ENCODE measurements at places on chromosomes 11 and 22.

GRCh38 chr22:39309881-39310714 lies 9.3 kb downstream of the RPL3 start:
- DNase-seq: no peak

DNA sequence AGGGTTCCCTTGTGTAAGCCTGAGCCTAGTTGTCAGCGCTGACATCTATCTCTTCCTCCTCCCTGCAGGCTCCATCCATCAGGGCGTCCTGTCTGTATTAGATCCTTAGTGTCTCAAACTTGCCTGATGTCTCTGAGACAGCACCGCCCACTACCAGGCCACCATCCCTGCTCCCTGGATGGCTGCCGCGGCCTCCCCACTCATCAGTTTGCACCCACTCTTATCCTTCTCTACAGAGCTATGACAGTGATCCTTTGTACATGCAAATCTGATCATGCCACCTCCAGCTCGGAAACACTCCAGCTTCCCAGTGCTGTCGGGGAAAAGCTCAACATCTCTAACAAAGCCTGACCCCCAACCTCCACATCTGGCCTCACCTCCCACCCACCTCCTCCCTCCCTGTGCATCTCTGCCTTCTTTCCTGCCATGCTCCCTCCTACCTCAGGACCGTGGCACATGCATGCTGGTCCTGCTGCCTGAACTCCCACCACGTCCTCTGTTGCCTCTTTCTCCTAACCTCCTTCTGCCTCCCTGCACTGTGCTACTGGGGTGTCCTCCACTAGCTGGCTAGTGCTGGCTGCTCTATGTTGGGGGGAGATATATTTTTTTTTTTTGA lies 61.6 kb upstream of the EIF3D start:
- no peak for DNase-seq

- no peak for DNase-seq
These were observed 1.9 kb upstream of the CARD16 start for GRCh38 chr11:105046898-105047579.

DNA sequence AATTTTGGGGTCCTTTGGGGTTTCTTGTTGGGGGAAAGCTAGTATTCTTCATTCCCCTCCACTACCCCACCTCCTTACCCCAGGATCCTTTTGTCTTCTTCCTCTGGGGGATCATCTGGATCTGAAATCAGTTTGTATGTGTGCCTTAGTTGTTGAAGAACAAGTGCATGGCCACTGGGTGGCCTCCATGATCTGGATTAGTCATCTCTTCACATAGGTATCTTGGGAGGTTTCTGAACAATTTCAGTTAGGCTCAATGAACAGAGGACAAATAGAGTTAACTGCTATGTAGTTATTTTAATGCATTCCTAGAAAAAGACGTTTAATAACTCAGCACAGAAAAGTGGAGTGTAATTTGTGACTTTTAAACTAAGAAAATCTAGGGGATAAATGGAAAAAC lies 7.1 kb upstream of the VWA5A start:
- no peak for DNase-seq

DNA sequence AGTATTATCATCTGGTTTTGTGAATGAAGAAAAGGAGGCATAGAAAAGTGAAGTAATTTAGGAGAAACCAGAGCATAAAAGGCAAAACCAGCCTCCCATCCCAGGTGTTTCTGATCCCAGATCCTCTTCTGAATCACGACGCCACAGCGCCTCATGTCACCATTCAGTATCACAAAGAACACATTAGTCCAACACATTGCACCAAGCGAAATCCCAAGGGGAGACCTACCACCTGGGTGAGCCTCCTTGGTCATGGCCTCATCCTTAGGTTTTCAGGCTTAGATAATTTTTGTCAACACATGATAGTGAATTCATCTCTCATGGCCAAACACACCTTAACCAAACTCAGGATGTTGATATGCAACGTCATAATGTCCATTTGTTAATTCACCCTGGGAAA lies 181.5 kb upstream of the SORL1-AS1 start:
- no peak for DNase-seq

GRCh38 chr11:119361056-119361787 lies 14.7 kb upstream of the MFRP start:
- no peak for DNase-seq

GRCh38 chr11:106105986-106106385 lies 28.5 kb downstream of the AASDHPPT start:
- DNase-seq: no peak

DNA sequence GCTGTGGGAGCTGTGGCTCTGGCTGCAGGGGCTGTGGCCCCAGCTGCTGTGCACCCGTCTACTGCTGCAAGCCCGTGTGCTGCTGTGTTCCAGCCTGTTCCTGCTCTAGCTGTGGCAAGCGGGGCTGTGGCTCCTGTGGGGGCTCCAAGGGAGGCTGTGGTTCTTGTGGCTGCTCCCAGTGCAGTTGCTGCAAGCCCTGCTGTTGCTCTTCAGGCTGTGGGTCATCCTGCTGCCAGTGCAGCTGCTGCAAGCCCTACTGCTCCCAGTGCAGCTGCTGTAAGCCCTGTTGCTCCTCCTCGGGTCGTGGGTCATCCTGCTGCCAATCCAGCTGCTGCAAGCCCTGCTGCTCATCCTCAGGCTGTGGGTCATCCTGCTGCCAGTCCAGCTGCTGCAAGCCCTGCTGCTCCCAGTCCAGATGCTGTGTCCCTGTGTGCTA lies 514 bp downstream of the KRTAP5-9 start:
- DNase-seq: no peak

DNA sequence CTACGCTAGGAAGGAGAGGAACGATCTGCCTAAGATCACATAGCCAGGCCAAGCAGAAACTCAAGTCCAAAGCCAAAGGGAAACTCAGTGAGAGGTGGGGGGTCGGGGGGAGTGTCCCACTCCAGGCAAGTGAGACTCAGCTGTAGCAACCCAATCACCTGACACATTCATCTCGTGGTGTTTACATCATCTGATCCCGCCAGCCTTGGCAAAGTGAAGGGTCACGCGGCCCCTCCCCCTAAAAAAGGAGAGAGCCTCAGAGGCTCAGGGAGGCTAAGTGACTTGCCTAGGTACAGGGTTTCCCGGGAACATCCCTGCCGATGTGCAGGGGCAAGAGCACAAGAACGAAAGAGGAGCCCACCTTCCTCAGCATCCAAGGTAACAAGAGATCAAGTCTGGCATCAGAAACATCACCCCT lies 21.5 kb downstream of the MYH9 start:
- no peak for DNase-seq

DNA sequence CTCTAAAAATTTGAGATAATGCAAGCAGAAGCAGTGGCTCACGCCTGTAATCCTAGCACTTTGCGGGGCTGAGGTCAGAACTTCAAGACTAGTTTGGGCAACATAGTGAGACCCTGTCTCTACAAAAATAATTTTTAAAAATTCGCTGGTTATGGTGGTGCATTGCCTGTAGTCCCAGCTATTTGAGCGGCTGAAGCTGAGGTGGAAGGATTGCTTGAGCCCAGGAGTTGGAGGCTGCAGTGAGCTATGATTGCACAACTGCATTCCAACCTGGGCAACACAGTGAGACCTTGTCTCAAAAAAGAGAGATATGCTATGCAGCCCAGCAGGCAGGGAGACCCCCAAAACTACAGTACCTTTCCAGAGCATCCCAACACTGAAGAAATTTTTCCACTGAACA lies 2.3 kb downstream of the CTSC start:
- no peak for DNase-seq

- no peak for DNase-seq
These were observed 23.3 kb downstream of the ETS1 start for GRCh38 chr11:128563942-128564641.

- peak; percentile 67 for DNase-seq
These were observed 21.7 kb upstream of the PLAAT3 start for GRCh38 chr11:63635762-63636465.

GRCh38 chr11:112719736-112720525 lies 241.3 kb upstream of the NCAM1 start:
- no peak for DNase-seq

DNA sequence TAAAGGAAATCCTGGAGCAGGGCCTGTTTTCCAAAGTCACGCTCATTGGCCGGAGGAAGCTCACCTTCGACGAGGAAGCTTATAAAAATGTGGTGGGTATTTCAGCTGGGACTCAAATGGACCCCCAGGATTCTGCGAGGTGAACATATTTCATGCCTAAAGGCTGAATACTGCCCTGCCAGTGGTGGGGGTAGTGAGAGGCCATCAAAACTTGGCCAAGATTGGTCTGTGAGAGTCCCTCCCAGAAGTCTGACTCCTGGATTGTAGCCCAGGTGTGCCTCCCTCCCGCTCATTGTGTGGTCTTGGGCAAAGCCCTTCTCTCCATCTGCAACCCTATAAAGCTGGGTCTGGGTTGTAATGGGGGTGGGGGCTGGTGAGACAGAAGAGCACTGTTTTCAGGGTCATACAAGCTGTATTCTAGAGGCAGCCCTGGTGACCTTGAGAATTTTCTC lies 853 bp downstream of the HTATIP2 start:
- DNase-seq: no peak

DNA sequence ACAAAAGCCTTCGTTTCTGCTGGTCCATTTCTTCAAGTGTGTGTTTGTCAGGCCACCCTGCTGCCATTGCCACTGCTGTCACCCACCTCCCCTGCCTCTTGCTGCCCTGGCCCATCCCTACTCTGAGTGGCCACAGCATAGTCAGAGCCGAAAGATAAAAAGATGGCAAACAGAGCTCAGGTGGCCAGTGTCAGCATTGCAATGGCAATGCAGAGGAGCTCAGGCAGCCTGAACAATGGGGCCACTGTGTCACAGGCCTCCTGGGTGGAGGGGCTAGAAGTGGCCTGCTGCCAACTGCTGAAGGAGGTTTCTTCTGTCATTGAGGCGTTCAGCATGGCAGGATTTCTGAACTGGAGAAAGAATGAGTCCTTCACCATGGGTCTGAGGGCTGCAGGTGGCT lies 137.1 kb downstream of the CSNK2A3 start:
- no peak for DNase-seq

DNA sequence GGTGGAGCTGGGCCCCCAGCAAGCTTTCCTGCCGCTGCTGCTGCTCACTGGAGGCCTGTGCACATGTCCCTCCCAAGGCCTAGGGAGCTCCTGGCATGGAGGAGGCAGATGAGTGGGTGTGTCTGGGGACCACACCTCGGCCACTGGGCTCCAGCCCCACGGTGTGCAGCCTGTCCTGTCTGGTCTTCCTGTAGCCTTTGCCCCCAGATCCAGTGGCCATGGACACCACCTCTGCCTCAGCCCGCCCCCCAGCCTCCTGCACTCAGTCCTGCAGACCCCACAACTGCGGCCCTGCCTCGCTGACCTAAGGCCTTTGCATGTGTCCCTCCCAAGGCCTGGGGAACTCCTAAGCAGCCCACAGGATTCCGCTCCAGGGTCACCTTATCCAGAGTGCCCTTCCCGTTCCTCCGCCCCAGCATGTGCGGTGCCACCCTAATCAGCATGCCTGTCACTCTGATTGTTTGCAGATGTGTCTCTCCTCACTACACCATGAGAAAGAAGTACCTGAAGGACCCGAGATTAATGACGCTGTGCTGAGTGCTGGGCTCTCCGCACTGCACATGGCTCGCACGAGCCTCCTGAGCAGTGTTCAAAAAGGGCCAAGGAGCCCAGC lies 8.6 kb downstream of the GAL start:
- no peak for DNase-seq

DNA sequence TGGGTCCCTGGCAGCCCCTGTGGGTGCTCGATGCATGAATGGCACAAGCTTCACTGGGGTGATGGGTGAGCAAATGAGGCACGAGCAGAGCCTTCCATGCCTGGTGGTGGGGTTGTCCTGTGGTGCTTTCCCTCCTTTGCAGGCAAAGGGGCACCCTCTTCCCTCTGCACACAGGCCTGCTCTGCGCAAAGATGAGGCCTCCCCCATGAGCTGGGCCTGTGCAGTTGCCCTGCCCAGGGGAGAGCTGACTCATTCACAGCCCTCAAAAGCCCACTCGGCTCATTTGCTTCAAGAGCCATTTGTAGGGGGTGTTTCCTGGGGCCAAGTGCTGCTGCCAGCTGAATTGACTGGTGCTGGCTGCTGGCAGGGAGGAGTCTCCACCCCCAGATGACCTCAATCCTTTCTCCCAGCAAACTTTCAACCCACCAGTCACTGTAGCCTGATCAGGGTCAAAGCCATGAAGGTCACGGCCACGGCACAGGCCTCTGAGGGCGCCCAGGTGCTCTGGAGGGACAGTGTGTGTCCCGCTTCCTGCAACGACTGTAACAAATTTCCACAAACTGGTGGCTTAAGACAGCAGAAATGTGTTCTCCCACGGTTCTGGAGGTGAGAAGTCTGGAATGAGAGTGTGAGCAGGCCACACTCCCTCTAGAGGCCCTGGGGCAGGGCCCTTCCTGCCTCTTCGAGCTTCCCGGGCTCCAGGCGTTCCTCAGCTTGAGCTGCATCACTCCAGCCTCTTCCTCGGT lies 48.8 kb upstream of the ANO1 start:
- DNase-seq: no peak

GRCh38 chr22:37240240-37240940 lies 3.7 kb downstream of the RAC2 start:
- DNase-seq: no peak

DNA sequence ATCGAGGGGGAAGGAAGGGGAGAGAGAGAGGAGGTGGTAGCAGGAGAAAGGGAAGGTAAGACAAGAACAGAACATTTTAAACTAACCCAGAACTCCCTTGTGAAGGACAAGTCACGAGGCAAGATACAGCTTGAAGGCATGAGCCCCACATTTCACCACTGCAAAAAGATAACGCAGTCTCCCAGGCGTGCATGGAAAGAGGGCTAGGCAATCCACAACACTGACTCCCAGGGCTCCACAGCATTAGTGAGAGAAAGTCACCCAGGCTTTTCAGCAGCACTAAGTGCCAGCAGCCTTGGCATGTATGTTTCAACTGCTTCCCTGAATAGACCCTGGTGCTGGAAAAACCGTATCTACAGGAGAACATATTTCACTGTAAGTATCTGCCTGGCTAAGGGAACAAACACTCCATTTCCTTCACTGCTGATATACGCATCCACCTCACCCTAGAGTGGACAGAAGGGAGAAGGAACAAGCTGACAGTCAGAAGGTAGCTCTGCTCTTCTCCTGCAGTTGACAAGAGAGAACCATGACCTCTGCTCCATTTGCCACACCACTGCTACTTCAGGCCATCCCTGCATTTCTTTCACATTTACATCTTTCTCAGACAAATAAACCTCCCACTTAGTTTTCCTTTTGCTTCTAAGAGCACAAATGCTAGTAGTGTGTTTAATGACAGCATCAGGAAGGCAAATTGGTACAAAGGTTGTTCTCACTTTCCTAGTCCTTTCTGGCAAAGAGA lies 87.9 kb downstream of the AMBRA1 start:
- no peak for DNase-seq

GRCh38 chr11:74139151-74139918 lies 31.5 kb downstream of the C2CD3 start:
- no peak for DNase-seq

- no peak for DNase-seq
These were observed 20.9 kb upstream of the NARS2 start for GRCh38 chr11:78595436-78596130.

GRCh38 chr11:46273511-46274205 lies 3.8 kb upstream of the CREB3L1 start:
- DNase-seq: no peak

DNA sequence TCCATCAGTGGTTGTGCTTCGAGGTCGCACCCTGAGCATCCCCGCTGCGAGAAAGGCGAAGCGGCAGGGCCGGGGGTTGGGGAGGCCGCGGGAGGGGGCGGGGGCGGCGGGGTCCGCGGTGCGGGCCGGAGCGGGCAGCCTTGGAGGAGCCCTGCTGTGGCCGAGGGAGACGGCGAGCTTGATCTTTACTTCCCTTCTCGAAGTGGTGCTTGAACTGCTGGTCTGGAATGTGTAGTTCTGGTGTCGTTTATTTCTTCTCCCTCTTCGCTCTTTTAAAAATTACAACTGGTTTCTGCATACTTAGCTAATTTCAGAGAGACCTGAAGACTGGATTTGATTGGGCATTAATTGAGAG lies 1.1 kb downstream of the APLP2 start:
- DNase-seq: no peak

GRCh38 chr11:124763156-124763947 lies 1.3 kb upstream of the ESAM start:
- peak; percentile 80 for DNase-seq
